Fibroblast of pulmonary artery (primary cell): ENCODE measurements at places on chromosomes 16 and 17.

DNA sequence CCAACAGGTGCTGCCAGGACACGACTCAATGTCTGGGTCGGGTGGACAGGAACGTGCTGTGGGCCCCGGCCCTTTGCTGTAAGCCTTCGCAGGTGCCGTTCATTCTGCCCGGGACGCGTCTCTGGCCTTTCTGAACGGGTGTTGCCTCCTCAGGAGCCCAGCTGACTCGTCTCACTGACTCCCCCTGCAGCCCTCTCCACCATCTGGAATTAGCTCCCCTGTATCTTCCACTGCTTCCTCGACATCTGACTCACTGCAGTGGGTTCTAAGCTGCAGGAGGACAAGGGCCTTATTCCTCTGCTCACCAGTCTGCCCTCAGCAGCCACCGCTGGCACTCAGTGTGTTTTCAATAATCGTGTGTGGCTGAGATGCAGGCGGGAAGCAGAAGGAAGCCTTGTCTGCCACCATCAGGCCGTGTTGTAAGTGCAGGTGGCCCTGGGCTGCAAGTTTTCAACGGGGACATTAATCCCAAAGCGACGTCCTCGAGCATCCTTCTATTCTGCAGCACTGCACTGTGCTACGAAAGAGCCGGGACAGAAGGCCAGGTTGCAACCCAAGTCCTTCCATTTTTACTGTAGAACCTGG, 256.2 kb downstream of the FOXL1 start:
- DNase-seq: peak; percentile 42

- DNase-seq: no peak
Measured at GRCh38 chr17:44121997-44122815, 1.2 kb downstream of the HDAC5 start.

- no peak for DNase-seq
Measured at GRCh38 chr17:63523253-63523855, at the start of gene KCNH6. TSS of gene KCNH6 (plus strand) at chr17:63523358. CDS start at chr17:63523414, 56 bp downstream.

GRCh38 chr17:4771519-4772234, at the start of gene TM4SF5:
TSS of gene TM4SF5 (plus strand) at chr17:4771886. CDS start at chr17:4771923, 37 bp downstream.
- DNase-seq: no peak

- no peak for DNase-seq
Measured at GRCh38 chr17:5665164-5665563, 80.9 kb upstream of the NLRP1 start.

GRCh38 chr17:17140590-17140980, 65.5 kb downstream of the PLD6 start:
- peak; percentile 69 for DNase-seq

GRCh38 chr17:43467981-43468581, 15.7 kb upstream of the DHX8 start:
- DNase-seq: peak; percentile 50

DNA sequence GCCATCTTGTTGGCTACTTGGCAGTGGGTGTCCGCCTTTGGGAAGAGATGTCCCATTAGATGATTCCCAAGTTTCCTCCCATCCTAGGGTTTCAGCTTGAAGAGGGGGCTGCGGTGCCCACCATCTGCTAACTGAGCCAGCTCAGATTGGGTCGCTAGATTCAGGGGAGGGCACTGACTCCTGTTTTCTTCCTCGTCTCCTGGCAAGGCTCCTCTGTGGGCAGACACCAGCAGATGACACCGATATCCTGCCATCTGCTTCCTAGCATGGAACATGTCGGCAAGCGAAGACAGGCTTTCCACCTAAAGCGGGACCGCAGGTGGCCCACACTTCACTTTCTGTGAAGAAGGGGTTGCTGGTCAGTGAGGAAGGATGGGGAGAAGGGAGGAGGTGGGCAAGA, 27.3 kb downstream of the C17orf75 start:
- no peak for DNase-seq

DNA sequence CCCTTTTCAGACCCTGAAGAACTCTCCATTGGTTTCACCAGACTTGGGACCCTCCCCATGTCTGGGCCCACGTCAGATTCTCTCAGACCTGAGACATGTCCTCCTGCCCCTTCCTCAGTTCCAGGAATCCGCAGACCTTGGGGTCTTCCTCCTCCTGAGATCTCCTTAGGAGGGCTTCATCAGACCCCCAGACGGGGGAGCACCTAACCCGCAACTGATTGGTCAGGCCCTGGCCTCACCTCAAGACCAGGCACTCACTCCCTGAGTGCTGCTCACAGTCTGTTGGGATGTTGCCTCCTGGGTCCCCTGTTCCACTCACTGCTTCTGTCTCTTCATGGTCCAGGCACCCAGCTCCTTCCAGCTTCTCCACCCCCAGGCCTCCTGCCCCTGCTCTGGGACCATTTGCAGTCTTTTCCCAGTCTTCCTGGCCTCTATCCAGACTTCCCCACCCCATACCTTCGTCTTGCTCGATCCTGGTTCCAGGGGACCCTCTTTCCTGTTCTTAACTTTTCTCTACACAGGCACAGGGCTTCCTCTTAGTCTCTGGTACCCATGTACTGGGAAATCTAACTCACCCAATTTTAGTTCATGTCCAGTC, 1.2 kb downstream of the GID4 start:
- no peak for DNase-seq

DNA sequence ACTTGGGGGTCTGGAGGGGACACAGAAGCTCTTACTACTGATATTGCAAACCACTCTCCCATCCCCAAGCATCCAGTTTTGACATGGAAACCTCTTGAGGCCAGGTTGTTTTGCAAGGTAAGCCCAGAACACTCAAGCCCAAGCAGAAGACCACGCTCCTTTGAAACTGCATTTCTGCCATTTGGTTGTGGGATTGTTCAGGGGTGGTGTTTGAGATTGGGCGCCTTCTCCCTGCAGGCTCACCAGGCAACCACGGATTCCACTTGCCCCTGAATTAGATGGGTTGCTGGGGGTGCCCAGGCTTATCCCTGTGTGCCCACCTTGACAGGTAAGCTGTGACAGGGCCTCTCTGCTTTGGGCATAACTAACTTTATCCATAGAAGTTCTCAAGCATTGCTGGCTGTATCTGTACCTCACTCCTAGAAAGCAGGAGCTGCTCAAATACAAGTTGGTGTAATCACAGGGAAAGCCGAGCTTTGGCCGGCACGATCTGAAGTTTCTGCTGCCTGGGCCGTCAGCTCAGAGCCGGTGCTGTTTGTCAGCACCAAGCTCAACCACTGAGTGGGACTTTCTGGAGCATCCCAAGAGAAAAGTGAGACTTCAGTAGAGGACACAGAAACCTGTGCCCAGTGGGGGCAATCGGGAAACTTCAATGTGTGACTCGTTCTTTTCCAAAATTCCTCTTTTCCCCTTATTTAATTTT, 93.6 kb downstream of the CYLD start:
- no peak for DNase-seq

GRCh38 chr17:31645351-31645750, 213.7 kb downstream of the COPRS start:
- no peak for DNase-seq

DNA sequence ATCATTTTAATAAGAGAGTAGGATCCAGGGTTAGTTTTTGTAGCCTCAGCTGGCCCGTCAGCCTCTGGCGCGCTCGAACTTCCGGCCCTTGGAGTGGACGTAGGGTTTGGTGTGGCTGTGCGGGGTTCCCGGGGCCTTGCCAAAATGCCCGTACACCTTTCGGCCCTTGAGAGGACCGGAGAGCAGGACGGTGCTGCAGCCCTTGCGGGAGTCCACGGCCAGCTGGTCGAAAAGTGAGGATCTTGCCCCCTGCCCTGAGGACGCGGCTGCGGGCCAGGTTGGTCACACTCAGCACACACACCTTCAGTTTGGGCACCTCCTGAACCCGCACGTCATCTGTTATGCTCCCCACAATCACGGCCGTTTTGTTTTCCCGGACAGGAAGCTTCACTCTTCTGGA, 42.2 kb upstream of the CNTNAP4 start:
- DNase-seq: no peak

DNA sequence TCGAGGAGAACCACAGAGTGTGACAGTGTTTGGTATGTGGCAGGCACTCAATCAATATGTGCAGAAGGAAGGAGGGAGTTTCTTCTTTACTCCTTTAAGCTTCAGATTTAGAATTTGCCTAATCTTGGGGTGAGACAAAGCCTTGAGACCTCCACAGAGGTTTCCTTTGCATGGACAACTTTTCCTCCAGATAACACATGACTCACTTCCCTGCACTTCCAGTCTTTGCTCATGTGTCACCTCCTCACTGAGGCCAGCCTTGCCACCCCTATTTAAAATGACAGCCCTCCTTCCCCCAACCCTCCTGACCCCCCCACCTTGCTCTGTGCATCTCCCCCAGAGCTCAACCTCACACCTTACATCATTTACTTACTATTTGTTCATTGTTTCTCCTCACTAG, 17.4 kb upstream of the NOS2 start:
- DNase-seq: peak; percentile 28

- no peak for DNase-seq
Measured at GRCh38 chr16:88503771-88504488, 50.9 kb downstream of the ZFPM1 start.

DNA sequence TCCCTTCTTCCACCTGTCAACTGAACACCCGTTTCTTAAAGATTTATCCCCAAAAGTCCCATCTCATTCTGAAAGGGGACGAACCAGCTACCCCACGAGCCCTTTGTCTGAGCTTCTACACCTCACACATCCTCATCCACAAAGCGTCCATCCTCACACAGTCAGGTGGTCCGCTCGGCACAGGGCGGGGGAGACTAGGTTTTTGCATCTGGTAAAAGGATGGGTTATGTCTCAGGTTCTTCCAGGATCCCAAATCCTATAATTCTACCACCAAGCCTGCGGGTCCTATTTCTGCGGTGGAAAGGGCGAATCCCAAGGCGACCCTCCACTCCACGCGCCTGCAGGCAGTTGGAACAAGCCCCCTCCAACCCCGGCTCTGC, 458 bp downstream of the GFOD2 start:
- DNase-seq: no peak

DNA sequence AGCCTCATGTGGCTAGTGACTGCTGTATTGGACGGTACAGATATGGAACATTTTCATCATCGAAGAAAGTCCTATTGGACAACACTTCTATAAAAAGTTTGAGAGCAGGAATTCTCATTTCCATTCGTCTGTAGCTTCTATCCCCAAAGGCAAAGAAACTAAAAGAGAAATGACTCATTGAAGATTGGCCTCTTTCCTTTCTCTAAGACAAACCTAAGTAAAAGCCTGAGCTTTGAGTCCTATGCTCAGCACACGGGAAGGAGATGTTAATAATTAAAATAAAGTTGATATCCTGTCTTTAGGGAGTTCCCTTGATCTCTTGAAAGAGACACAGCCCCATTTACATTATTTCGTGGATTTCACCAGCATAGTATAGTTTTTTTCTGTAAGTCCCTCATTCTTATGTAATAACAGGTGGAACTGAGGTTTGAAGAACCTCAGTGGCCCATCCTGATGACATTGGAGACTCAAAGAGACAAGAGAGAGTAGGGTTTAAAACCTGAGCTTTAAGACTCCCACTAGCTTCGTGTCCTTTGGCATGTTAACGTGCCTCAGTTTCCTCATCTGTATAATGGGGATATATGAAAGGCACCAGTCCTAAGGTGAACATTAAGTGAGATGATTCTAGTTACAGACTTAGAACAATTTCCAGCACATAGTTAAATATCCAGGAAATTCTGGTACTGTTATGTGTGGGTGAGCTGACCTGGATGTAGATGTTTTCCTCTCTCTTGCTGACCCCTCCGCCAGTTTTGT, 174.0 kb downstream of the IRX3 start:
- no peak for DNase-seq

- no peak for DNase-seq
Measured at GRCh38 chr17:77153999-77154586, 13.3 kb downstream of the SEC14L1 start.

DNA sequence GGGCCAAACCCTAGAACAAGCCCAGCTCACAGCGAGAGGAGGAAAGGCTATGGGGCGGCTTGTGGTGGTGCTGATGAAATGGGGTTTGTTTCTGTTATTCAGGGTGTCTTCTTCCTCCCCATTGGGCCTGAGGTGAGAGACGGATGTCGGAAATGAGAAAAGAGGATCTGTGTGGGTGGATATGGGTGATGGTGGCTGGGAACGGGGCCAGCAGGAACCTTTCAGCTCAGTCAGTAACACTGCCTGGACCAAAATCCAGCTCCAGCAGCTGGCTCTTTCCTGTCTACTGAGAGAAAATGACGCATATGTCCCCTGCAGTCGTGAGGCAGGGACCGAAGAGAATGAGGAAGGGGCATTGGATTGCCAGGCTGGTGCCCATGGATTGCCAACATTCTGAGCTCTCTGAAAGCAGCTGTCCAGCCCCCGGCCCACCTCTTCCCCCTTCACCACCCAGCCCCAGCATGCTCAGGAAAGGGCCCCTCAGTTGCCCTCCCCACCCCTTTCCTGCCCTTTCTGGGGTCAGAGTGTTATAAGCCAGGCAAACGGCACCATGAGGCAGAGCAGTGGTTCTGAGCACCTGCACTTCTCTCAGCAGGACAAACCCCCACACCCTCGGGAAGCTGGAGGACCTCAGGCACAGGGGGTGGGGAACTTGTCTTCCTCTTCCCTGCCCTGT, 4.0 kb downstream of the MYH3 start:
- peak; percentile 20 for DNase-seq

- no peak for DNase-seq
Measured at GRCh38 chr16:50310308-50311133, 44.2 kb downstream of the ADCY7 start.

GRCh38 chr17:12041312-12041711, 20.6 kb downstream of the MAP2K4 start:
- DNase-seq: peak; percentile 81

DNA sequence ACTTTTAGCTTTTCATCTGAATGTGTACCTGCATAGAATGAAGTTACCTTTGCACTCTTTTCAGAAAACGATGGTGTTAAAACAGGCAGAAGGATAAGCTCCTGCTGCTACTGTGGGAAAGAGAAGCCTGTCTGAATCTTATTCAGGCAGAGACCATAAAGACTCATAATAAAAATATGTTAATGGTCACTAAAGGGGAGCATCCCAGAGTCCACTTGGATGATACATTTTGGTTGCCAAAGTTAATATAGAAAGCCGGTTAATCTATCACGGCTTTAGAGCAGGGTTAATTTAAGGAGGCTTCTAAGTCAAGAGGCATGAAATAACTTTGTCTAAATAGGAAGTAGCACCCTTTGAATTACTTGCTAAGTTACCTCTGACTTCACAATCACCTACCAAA, 2.9 kb downstream of the MARCHF10 start:
- no peak for DNase-seq

- no peak for DNase-seq
Measured at GRCh38 chr16:27844826-27845225, 218.7 kb downstream of the GSG1L start.
